Activated naive CD8-positive, alpha-beta T cell treated with anti-CD3 and anti-CD28 coated beads for 36 hours (primary cell): ENCODE measurements at places on chromosomes 3 and 15. TPM values are rescaled to one million over a fixed set of nuclear protein-coding genes. Genes with fewer than 3 reads are reported as not detected.

GRCh38 chr3:172221547-172221946 lies 182.2 kb downstream of the FNDC3B start:
- no peak for DNase-seq

DNA sequence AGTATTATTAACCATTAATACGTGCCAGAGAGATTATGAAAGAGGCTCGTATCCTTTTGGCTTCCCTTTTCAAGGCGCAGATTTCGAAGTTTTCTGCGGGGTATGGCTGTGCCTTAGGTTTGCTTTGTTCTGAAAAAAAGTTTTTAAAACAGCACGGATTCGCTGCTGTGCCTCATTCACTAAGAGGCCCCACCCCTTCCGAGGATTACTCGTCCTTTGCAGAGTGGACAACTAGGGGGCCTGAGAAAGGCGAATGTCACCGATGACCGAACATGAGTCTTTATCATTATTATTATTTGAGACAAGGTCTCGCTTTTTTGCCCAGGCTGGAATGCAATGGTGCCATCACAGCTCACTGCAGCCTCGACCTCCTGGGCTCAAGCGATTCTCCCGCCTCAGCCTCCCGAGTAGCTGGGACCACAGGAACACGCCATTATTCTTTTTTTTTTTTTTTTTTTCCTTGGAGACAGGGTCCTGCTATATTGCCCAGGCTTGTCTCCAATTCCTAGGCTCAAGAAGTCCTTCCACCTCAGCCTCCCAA lies 684 bp upstream of the RPS27L start:
- DNase-seq = peak; percentile 17

DNA sequence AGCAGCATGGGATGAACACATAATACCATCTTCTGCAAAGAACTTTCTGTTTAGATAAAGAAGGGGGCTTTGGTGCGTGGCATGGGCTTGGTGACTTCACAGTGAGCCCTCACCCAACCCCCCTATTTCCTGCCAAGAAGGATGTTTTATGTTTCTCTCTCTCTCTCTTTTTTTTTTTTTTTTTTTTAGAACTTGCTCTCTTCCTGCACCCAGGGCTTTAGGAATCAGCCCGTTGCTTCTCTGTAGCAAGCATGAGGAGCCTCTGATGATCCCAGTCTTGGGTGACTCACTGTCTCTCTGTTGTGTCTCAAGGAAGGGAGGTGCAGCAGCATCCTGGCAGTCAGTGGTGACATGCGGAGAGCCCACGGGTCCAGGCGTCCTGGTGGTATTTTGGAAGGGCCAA lies 49.1 kb downstream of the CCK start:
- no peak for DNase-seq

GRCh38 chr3:143349455-143349854 lies 229.9 kb downstream of the CHST2 start:
- DNase-seq = no peak

DNA sequence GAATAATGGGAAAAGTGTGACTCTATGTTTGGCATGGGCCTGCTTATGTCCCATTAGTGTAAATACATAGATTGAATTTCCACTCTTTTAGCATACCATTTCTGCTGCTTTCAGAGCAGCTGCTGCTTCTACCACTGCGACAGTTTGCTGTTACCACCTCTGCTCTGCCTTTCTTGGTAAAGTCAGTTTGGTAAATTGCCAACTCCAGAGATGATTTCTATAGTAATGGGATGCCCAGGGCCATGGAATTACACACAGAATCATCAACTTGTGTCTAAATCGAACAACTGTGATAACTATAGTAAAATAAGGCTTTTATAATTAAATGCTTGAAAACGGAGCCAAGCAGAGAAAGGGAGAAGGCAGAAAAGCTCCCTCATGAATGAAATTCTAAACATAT lies 168.4 kb upstream of the VEPH1 start:
- no peak for DNase-seq

DNA sequence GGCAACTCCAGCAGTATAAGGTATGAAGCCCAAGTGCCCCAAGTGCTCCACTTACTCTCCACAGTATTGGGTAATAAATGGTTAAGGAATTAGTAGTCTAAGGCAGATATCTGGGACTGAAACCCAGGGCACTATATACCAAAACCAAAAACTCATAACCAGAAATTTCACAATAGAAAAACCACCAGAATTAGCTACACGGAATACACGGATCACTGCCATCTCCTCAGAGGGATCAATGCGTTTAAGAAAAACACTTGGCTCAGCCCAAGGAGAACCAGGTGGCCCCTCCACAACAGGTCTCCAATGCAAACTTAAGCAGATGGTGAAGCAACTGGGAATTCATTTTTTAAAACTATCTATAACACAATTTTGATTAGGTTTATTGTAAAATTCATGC lies 83.6 kb downstream of the FAIM start:
- no peak for DNase-seq

DNA sequence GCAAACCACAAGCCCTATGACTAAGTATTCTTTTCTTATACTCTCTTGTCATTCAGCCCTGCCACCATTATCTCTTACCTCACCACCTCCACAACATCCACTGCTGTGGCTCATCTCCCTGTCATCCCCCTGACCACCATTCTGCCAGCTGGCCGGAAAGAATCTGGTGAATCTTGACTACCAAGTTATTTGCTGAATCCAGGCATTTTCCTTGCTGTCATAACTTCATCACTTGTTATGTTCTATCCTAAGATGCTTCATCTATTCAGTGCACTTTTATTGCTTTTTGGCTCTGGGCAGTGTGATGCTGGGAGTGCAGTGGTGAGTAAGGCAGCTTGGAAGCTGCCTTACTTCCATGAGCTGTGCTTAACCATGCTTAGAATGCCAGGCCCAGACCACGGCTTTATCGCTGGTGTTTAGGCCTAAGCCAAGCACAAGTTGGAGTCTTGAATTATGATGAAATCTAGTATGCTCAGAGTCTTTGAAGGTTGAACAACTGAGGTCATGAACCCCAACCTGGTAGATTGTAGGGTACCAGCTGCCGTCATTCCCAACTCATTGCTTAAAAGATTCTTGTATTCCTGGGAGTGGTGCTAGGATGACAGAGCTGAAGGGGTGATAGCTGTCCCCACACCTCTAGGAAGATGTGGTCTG lies 27.0 kb upstream of the APH1B start:
- DNase-seq = no peak

DNA sequence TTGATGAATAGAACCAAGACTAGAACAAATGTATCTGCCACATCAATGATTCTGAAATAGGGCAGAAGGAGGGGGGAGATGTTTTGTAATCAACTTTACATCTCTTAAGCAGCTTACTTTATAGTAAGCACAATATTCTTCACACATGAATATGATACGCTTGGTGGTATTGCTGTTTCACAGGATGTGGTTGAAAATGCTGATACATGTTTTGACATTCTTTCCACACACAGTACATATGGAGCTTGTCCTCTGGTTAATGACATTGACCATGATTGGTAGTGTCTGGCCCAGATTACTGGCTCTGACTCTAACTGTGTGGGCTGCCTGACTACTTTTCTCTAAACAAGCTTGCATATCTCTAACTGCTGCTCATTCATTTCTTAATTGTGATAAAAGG lies 168.9 kb downstream of the KLHL25 start:
- DNase-seq = peak; percentile 22

- DNase-seq = no peak
Measured at GRCh38 chr3:5767304-5767703, 579.8 kb downstream of the EDEM1 start.

GRCh38 chr3:194120789-194121770 lies 14.9 kb upstream of the HES1 start:
- DNase-seq = no peak

DNA sequence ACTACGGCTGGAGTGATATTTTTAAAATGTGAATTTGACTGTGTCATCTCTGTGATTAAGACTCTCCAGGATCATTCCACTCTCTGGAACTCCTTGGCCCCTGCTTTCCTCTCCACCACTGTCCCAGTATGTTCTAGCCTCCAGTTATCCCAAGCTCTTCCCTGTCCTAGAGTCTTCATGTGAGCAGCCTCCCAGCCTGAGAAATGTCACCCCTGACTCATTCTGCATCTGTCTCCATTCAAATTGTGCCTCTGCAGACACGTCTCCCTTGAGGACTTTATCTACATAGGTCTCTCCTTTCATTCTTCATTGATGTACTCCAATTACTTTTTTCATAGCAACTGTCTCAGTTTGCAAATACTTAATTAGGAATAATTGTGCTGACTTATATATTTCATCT lies 317.7 kb upstream of the ADAMTS9 start:
- DNase-seq = no peak

DNA sequence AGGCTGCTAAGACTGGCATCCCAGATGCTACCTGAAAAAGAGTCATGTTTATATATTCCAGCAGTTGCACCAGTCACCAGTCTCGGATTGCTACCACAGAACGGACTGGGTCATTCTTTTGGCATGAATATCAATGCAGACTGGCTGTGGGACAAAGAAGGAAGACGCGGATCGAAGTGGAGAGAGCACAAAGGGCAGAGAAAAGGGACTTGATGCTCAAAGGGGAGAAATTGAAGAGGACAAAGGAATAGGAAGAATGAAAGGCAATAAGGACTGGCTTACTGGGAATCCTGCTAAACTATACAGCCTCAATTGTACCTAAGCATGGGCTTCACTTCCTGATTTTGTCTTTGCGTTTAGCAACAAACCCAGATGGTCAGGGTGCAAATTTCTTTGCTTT lies 15.3 kb upstream of the DIS3L start:
- no peak for DNase-seq

- no peak for DNase-seq
Measured at GRCh38 chr3:66411961-66412887, 88.6 kb downstream of the LRIG1 start.

DNA sequence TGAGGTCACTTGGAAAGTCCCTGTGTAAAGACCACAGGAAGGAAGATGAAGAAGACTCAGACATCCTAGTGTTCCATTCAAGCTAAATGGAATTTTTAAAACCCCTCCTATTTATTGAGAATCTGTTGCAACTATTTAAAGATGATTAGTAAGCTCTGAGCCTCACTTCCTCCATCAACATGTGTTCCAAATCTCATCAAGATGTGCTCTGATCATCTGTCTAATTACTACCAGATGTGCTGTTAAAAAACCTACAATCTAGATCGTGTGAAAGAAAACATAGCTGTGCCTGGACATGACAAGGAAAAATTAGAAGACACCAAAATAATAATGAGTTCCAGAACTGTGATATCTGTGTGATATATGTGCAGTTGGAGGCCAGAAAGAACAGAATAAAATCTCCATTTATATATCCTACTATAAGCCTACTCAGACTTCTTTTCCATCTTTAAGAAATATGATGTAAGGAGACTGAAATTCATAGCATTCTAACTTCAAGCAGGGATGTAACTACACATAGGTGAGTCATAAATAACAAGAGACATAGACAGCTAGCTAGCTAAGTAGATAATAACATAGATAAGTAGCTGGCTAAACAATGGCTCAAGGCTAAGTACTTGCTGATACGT lies 7.8 kb downstream of the XPC start:
- DNase-seq = no peak

- no peak for DNase-seq
Measured at GRCh38 chr3:191628571-191628970, 167.6 kb downstream of the PYDC2 start.

DNA sequence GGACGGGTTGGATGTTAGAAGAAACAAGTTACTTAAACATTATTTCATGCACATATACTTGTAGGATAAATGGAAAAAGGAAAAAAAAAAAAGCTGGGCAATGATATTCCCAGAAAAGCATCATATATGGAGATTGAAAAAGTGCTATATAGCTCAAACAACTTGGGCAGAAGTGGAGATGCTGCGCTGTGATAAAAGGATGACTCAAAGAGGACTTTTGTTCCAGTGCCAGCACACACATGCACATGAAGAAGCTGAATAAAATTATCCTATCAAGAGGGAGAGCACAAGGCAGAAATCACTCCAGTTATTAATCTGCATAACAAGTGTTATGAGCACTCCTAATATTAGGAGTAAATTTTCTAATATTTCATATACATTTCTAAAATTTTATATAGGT lies 30.9 kb downstream of the FRMD4B start:
- no peak for DNase-seq

DNA sequence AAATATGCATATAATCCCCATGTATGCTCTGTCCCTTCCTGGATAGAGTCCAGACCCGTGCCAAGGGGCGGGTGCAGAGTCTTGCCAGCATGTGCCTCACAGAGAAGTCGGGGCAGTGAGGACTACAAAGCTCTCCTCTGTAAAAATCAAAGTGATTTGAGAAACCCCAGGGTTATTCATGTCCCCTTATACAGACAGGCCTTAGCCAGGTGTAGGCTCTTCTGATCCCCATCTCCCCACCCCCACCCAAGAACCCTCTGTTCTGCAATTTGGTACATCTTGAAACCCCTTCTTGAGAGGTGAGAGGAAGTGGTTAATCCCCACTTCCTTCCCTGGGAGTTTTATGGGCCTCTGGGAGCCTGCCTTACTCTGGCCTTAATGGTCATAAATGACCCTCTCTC lies 24.7 kb downstream of the TRIM71 start:
- DNase-seq = no peak

DNA sequence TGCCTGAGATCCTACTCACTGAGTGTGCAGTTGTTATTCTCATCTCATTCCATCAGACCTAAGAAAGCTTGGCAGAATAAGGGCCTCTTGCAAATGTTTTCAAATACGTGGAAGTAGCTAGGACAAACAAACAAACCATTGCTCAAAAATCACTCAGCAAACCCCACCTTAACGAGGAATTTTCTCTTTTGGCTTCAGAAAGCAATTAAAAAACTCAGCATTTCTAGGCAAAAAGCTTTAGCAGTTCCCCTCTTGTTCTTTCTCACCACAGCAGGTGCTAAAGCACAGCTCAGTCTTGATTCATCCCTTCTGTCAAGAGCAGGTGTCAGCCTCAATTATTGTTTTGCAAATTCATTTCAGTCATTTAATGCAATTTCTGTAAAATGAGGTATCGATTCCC lies 58.6 kb upstream of the NUDT16 start:
- no peak for DNase-seq

- DNase-seq = no peak
Measured at GRCh38 chr3:81658322-81658997, 103.0 kb downstream of the GBE1 start.

Gene NME9
- not detected for total RNA-seq

Gene WDR49
- total RNA-seq = not detected

Gene NR1I2
- total RNA-seq = 1.2 TPM

Gene KBTBD13
- not detected for total RNA-seq

Gene EPM2AIP1
- 10.1 TPM for total RNA-seq

Gene GP5
- total RNA-seq = 0.80 TPM

Gene AHSG
- not detected for total RNA-seq
